NCI-H774 (cell line): ENCODE measurements at places on chromosomes 11 and 22.
A peak's percentile ranks its signal among the peaks of the same experiment; 100 is the strongest.

GRCh38 chr11:43367382-43368178, 8.9 kb downstream of the TTC17 start:
- no peak for DNase-seq

- DNase-seq = no peak
Observed at GRCh38 chr11:69307421-69307820, 13.5 kb downstream of the MYEOV start.

DNA sequence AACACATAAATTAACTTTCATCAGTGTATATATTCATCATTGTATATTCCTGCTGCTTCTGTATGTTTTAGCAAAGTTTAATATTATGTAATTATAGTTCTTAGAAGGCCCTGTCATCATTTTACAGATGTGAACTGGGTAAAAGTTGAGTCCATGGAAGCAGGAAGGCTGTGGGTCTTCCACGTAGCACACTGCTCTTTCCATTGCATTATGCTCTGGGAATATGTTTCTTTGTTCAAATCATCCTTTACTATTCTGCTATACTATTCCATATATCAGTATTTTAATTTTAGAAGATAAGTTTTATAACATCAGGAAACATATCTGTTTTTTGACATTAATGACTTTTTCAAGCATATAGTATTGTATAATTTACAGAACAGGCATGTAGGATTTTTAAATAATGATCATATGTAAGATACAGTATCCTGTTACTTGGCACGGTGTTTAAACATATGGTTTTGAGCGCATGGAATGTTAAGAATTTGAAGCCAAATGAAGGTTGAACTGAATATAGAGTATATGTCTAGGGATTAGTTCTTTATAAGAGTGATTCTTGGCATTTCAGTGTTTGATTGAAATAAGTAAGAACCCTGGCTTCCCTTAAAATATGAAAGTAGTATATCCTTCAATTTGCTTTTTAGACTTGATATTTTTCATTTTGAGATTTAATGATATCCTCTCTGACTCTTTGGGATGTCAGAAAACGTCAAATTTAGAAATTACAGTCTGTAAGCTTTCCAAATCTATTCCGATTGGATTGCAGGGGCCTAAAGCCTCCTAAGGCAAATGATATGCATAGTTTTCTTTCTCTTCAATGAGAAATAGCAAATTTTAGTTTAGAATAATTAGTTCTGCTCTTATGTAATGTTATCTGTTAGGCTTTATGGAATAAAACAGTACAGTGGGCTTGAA, 8.6 kb downstream of the CCDC81 start:
- DNase-seq = no peak

DNA sequence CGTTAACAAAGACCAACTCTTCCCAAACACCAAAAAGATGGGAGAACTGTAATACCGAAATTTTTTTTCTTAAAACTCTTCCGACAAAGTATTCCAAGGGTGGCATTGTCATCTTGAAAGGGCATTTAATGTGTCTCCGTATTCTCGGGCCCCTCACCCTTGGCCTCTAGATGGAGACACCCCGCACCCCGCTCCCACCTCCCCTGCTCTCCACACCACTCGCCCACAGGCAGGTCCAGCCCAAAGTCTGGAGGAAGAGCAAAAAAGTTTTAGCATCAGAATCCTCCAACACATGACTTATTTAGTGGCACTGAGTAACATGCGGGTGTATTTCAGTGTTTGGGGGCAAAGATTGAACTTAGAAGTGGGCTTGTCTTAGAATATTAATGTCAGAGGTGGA, 20.7 kb downstream of the SPATA19 start:
- no peak for DNase-seq

DNA sequence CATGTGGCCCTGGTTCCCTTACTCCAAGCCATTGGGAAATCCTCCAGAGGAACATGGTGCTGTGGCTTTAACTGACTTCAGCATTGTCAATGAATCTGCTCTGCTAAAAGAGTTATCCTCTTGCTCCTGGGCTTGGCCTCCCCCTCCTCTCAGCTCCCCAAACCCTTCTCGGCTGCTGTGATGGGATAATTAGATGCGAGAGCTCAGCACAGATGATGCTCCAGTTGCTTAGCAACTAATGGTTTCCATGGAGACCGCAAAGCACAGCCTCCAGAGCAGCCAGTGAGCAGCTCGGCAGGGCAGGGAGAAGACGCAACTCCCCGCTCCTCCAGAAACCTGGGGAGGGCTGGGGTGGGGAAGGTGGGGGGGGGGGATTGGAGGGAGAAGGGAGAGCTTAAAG, 2.8 kb upstream of the UPK2 start:
- DNase-seq = peak; percentile 12

GRCh38 chr22:31343235-31344191, 2.6 kb downstream of the PATZ1 start:
- DNase-seq = peak; percentile 51

GRCh38 chr11:88378422-88379066, 41.0 kb upstream of the CTSC start:
- no peak for DNase-seq

DNA sequence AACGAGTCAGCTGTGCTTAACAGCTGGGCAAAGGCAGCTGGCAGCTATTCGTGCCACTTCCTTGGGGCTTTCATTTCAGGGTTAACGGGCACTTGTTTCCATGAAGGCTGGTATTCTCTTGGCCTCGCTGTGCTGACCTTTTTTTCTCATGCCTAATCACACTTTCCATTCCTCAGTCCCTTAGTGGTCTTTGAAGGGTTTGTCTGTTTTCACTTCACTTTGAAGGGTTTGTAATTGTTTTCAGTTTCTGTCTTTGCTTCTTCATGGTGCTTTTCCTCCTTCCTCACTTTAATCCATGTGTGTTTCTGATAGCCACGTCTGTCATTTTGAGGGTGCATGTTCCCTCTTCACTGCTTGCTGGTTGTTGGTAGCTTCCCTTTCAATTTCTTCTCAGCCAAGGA, 24.6 kb downstream of the PPIL2 start:
- DNase-seq = no peak

GRCh38 chr11:70036971-70037882, 40.9 kb upstream of the ANO1 start:
- no peak for DNase-seq

GRCh38 chr22:17823964-17824363, 49.7 kb upstream of the BID start:
- DNase-seq = no peak

DNA sequence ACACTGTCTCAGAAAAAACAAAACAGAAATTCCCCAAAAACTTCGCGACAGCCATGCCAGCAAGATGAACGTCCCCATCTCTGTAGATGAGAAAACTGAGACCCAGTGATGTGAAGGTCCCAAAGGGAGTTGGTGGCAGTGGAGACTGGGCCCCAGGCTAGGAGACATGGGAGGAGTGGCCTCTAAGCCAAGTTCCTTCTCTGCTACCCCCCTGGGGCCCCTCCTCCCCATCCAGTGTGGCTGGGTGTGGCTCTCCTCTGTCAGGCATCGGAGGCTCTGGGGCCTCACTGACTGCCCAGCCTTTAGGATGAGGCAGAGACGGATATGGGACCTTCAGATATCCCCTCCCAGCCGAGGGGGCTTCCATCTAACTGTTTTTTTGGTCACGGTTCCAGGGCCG, 9.8 kb downstream of the RELT start:
- no peak for DNase-seq

- DNase-seq = no peak
Observed at GRCh38 chr11:108958368-108959104, 293.7 kb downstream of the DDX10 start.

GRCh38 chr11:19374151-19374569, 133.4 kb upstream of the E2F8 start:
- DNase-seq = no peak

DNA sequence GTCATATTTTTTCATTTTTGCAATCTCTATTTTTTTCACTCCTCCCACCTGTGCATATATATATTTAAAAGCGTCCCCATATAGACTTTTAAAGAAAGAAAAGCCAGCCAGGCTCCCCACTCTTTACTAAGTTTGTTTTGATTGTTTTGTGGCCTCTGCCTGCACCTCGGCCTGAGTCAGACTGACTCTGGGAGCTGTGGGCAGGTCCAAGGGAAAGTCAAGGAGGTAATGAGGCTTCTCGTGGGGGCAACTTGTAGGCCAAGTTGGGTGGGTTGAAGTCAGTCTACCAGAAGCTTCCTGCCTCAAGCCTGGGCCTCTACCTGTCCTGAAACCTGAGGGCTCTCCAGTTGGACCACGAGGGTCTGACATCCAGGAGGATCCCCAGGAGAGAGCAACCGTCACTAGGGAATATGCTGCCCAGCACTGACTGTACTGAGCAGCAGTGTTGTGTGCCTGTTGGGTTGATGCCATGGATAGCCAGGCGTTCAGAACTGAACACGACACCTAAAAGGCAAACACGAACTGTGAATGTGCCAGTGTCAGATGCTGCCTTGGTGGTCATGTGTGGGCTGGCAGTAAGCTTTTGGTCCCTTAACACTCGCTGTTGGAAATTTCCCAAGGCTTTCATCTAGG, 58.8 kb downstream of the BMAL1 start:
- no peak for DNase-seq

DNA sequence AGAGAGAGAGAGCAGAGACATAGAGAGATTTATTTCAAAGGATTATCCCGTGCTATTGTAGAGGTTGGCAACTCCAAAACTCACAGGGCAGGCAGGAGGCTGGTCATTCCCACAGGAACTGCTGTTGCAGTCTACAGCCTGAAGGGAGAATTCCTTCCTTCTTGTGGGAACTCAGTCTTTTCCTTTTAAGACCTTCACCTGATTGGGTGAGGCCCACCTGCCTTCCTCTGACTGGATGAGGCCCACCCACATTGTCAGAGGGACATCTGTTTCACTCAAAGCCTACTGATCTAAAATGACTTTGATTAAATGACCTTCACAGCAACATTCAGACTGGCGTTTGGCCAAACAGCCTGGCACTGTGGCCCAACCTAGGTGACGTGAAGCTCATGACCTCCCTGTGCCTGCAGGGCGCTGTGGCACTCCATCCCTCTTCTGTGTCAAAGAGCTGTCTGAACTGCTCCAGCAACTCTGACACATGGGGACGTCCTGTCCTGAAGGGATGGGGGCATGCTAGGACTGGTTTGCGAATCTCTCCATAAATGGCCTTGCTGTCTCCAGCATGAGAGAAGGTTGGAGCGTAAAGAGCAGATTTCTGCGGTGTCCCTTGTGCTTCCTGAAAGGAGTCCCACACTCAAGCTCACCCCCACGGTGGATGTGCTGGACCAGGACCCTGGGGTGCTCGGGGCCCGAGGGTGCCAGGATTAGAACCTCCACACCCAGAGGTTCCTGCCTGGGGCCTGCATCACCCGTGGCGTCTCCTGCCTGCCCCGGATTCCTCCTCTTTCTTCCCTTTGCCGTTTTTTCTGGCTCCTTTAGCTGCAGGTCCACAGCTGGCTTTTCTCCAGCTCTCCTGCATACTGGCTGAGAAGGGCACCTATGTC, 20.7 kb downstream of the KRTAP5-5 start:
- no peak for DNase-seq

GRCh38 chr11:47587723-47588326, 1.3 kb downstream of the FAM180B start:
- DNase-seq = no peak

- DNase-seq = no peak
Observed at GRCh38 chr22:30212996-30213441, 33.5 kb downstream of the LIF start.

GRCh38 chr22:36585841-36586240, 56.9 kb upstream of the EIF3D start:
- no peak for DNase-seq

- DNase-seq = peak; percentile 88
Observed at GRCh38 chr11:64181506-64182411, 4.2 kb upstream of the STIP1 start.

GRCh38 chr11:117251506-117251905, 19.0 kb downstream of the RNF214 start:
- no peak for DNase-seq

GRCh38 chr11:79150966-79151365, 289.9 kb downstream of the TENM4 start:
- DNase-seq = no peak

DNA sequence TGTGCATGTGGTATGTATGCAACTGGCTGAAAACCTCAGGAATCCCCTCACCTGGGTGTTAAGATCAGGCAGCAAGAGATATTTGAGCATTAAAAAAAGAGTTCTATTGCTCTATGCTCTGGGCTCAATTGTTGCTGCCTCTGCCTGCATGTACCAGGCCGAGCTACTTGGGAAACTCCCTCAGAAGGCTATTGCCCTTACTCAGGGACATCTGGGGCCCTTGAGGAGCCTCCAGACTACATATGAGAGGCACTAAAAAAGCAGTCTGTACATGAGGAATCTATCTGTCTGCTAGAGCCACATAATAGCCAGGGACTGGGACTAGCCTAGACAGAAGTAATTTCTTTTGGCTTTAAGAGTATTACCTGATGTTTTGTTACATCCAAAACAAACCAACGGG, 120.1 kb downstream of the SWAP70 start:
- DNase-seq = no peak

DNA sequence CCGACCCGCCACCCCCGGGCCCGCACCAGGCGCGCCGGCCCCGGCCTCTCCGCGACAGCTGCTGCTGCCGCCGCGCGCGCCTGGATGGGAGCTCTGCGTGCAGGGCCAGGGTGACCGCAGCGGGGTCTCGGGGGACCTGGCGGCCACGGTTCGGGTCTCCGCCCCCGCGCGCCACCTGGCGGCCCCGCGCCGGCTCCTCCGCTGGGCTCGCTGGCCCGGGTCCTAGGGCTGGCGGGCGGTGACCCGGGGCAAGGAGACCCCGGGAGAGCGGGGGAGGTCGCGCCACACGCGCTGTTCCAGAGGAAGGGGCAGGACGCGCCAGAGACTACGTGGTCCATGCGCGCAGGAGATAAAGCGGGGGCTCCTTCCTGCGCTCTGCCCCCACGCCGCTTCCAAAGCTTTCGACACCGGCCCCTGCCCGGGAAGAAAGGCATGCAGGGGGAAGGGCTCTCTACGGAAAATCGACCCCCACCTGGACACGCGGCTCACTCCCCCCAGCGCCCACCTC, 562 bp downstream of the SHANK2 start:
- no peak for DNase-seq

- no peak for DNase-seq
Observed at GRCh38 chr22:35378621-35379020, 2.3 kb upstream of the HMOX1 start.

DNA sequence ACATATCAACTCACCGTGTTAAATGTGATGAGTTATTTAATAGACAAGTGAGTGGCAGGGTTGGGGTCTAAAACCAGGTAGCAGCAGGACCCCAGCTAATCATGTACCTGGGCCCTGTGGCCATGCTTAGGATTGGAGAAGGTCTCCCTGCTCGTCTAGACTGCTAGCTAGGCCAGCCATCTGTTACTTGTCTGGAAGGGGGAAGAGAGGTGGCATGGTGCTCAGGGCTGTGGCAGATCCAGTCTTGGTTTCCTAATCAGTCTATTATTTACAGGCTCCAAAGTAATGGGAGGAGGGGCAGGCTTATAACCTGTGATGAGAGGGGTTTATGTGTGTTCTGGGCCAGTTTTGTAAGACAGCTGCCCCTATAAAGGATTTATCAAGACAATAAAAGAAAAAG, 105.9 kb downstream of the NTM start:
- DNase-seq = no peak

- DNase-seq = peak; percentile 89
Observed at GRCh38 chr11:100681064-100681502, 6.0 kb upstream of the ARHGAP42 start.
